Hepatocyte (in vitro differentiated cells): ENCODE measurements at places on chromosomes 12 and 14. TPM values are rescaled to one million over a fixed set of nuclear protein-coding genes. Genes with fewer than 3 reads are reported as not detected.
A peak's percentile ranks its signal among the peaks of the same experiment; 100 is the strongest.

DNA sequence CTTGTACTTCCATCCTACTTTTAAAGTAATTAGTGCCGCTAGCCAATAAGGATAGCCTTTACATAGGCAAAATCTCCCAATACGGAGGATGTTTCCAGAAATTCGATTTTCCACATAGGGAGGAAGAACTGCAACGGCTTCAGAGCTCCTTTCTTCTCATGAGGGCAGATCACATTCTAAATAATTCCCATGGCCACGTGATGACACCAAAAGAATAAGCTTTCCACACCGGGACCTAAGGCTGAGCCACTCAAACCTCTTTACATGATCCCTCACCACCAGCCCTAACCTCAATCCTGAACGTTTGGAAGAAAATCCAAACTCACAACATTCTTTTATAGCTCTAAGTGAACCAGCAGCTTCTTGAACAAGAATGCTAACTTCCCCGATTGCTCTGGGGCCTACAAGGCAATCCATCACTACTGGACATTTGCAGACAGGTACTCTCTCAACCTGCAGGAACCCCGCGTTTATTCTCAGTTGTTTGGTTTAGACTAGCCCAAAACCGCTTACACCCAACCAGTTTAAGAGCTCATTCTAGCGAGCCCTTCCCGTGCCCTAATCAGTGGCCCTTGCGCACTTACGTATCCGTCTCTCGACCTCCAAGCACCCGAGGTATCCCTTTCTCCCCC lies 884 bp downstream of the CAPRIN2 start:
- H3K27ac ChIP-seq: peak overlapping the region; percentile 76
- no peaks in the 10 kb centered on the region for H3K36me3 ChIP-seq
- peak overlapping the region; percentile 68 for H3K4me3 ChIP-seq
- H3K4me1 ChIP-seq: peaks cover 16% of the 10 kb centered on the region

KRT81 gene
- total RNA-seq: not detected in 2 replicates

SIX1 gene
- 6.3 and 6.5 TPM in 2 replicates for total RNA-seq

C12orf42 gene
- not detected in 2 replicates for total RNA-seq

MIP gene
- total RNA-seq: 0.08 TPM in 1 of 2 replicates, not detected in the other

TROAP gene
- 3.4 and 4.1 TPM in 2 replicates for total RNA-seq

GRCh38 chr14:96252323-96252998 lies 3.5 kb upstream of the BDKRB1 start:
- H3K27me3 ChIP-seq: no peaks in the 10 kb centered on the region
- H3K4me3 ChIP-seq: no peak overlapping the region
- DNase-seq: no peak
- H3K27ac ChIP-seq: peak overlapping the region; percentile 84
- H3K36me3 ChIP-seq: no peaks in the 10 kb centered on the region
- peaks cover 13% of the 10 kb centered on the region for H3K4me1 ChIP-seq

DNA sequence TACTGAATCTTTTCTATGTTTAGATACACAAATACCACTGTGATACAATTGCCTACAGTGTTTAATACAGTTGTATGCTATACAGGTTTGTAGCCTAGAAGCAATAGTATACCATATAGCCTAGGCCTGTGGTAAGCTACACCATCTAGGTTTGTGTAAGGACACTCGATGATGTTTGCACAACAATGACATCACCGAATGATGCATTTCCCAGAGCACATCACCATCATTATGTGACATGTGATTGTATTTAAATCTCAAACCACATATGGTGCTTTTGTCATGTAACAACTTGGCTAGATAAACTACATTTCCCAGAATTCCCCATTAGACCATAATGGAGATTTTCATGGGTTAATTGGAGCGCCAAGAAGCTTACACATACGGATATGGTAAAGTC lies 128.4 kb upstream of the CPNE8 start:
- no peak for DNase-seq
- no peaks in the 10 kb centered on the region for H3K36me3 ChIP-seq
- H3K27me3 ChIP-seq: no peaks in the 10 kb centered on the region
- H3K27ac ChIP-seq: no peak overlapping the region

ZDHHC22 gene
- total RNA-seq: 0.04 TPM in 1 of 2 replicates, not detected in the other

DNA sequence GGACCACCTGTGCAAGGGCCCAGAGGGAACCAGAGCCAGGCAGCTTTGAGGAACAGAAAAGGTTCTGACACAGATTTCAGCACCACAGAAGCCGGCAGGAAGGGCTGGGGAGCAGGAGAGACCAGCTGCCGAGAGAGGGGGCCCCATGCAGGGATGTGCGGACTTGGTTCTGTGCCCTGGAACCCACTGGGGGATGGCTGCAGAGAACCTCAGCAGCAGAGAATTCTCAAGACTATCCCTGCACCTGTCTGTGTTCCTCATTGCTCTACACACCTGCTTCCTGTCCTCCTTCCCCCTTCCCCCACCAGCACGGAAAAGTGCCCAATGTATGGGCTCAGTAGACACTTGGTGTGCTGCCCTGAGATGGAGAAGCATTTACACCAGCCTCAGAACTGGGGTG lies 3.2 kb downstream of the SERPINA9 start:
- DNase-seq: no peak
- H3K4me3 ChIP-seq: no peak overlapping the region
- no peak overlapping the region for H3K27ac ChIP-seq
- no peaks in the 10 kb centered on the region for H3K4me1 ChIP-seq

CAPZA3 gene
- total RNA-seq: not detected in 2 replicates

- no peaks in the 10 kb centered on the region for H3K27me3 ChIP-seq
- no peak for DNase-seq
- H3K36me3 ChIP-seq: no peaks in the 10 kb centered on the region
- peaks cover 40% of the 10 kb centered on the region for H3K4me1 ChIP-seq
- no peak overlapping the region for H3K27ac ChIP-seq
Observed at GRCh38 chr12:109737126-109737525, 23.5 kb downstream of the FAM222A start.

SLCO1B3 gene
- 1.5 and 1.9 TPM in 2 replicates for total RNA-seq

DNA sequence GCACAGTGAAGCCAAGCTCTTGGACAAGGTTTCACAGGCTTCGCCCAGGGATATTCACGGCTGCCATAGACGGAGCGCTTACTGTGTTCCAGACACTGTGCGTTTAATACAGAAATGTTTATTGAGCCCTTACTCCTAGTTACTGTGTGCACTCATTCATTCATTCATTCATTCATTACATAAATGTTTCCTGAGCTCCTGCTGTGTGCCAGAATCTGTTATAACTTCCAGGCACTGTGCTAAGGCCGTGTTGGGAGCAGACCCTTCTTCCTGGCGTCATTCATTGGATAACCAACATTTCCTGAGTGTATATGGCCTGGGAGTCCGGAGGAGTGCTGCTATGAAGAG lies 760 bp upstream of the MED13L start:
- peak overlapping the region; percentile 35 for H3K27ac ChIP-seq
- no peaks in the 10 kb centered on the region for H3K27me3 ChIP-seq
- H3K4me1 ChIP-seq: peaks cover 11% of the 10 kb centered on the region
- H3K4me3 ChIP-seq: no peak overlapping the region
- DNase-seq: no peak
- H3K36me3 ChIP-seq: no peaks in the 10 kb centered on the region

GRCh38 chr12:121626853-121627640 lies 717 bp downstream of the ORAI1 start:
- peaks cover 26% of the 10 kb centered on the region for H3K4me1 ChIP-seq
- H3K36me3 ChIP-seq: no peaks in the 10 kb centered on the region
- H3K4me3 ChIP-seq: peak overlapping the region; percentile 93
- DNase-seq: peak; percentile 78
- H3K27me3 ChIP-seq: no peaks in the 10 kb centered on the region

DNA sequence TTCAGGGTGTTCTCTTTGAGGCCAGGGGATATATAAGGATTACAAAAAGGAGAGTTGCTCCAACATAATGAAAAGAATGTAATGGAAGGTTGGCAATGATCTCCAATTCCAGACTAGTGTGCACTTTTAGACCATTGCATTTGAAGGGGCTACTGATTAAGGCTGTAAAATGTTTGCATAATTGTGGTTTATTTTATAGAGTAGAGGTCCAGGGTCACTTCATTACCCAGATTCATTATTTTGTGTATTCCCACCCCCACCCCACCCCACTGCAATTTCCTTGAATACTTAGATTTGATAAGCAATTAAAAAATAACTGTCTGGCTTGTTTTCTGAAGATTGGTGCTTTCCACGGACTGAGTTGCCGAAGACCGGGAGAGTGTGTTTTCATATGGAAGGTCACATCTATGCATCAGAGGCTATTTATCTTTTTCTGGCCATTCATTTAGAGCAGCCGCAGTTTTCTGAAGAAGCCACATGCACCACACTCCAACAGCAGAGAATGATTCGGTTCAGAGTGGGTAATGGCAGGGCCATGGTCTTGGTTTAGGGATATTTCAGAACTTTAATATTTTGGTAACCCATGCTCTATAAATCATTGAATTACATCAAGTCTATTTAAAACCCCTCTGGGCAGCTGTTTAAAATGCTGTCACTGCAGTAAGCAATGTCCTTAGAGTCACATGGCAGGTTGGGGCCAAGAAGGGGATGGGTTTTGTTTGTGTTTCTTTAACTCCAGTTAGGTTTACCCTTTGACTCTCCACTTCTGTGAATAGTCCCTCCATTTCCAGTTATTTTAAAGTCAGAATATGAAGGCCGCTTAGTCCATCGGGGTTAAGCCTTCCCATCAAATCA lies 94.6 kb downstream of the TMEM30B start:
- DNase-seq: no peak
- H3K36me3 ChIP-seq: no peaks in the 10 kb centered on the region
- H3K27ac ChIP-seq: no peak overlapping the region

GRCh38 chr12:43267818-43268217 lies 284.2 kb downstream of the ADAMTS20 start:
- H3K27ac ChIP-seq: no peak overlapping the region
- H3K4me3 ChIP-seq: no peak overlapping the region
- peaks cover 6% of the 10 kb centered on the region for H3K4me1 ChIP-seq
- no peaks in the 10 kb centered on the region for H3K27me3 ChIP-seq

GRCh38 chr14:89625244-89625713 lies 208.2 kb upstream of the FOXN3 start:
- DNase-seq: peak; percentile 55
- H3K36me3 ChIP-seq: no peaks in the 10 kb centered on the region

DNA sequence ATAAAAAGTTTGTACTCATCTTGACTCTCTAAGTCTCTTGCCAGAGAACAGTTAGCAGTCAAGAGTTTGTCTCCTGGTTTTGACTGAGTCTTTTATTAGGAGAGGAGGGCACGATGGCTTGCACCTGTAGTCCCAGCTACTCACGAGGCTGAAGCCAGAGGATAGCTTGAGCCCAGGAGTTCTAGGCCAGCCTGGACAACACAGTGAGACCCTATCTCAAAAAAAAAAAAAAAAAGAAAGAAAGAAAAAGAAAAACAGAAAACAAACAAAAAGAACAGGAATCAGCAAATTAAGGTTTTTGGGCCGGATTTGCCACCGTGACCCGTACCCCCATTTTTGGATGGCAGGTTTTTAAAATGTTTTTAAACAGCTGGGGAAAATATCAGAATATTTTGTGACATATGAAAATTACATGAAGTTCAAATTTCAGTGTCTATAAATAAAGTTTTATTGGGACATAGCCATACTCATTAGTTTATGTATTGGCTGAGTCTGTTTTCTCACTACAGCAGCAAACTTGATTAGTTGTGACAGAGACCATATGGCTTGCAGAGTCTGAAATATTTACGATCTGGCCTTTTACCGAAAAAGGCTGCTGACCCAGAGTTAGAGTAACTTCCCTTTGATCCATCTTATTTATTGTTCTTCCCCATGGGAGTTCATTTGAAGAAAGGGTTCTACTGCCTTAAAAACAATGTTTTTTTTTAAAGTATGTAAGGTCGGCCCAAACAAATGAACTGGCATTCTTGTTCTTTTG lies 31.2 kb downstream of the VEZT start:
- DNase-seq: no peak
- no peaks in the 10 kb centered on the region for H3K27me3 ChIP-seq
- H3K36me3 ChIP-seq: no peaks in the 10 kb centered on the region
- H3K27ac ChIP-seq: no peak overlapping the region
- H3K4me1 ChIP-seq: peaks cover 10% of the 10 kb centered on the region

CSRP2 gene
- total RNA-seq: 64.7 and 92.1 TPM in 2 replicates

RHOJ gene
- 3.2 and 9.6 TPM in 2 replicates for total RNA-seq

HELB gene
- 4.6 and 5.8 TPM in 2 replicates for total RNA-seq

CCDC38 gene
- total RNA-seq: 0.48 TPM in 1 of 2 replicates, not detected in the other

- H3K27ac ChIP-seq: peak overlapping the region; percentile 57
- peak; percentile 38 for DNase-seq
- H3K36me3 ChIP-seq: no peaks in the 10 kb centered on the region
- H3K4me3 ChIP-seq: peak overlapping the region; percentile 39
- peaks cover 26% of the 10 kb centered on the region for H3K4me1 ChIP-seq
Observed at GRCh38 chr12:123149501-123150274, 1.2 kb downstream of the PITPNM2 start.

DNA sequence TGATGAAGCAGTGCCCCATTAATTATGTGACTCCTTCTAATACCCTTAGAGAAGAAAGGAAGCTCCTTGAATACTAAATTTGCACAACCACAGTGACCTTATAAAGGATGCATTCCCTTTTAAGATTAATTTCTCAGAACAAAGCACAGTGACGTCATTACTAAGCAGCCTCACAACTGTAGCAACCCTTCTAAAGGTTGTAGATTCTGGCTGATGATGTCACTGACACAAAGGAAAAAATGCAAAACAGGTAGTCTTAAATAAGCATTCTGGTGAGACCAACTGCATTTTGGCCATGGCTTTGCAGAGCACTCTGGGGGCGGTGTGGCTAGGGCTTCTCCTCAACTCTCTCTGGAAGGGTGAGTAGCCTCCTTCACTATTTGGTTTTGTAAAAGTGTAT lies 38.4 kb upstream of the OR4E1 start:
- H3K27me3 ChIP-seq: no peaks in the 10 kb centered on the region
- no peak overlapping the region for H3K27ac ChIP-seq
- H3K4me1 ChIP-seq: no peaks in the 10 kb centered on the region
- H3K36me3 ChIP-seq: no peaks in the 10 kb centered on the region
- no peak overlapping the region for H3K4me3 ChIP-seq
- no peak for DNase-seq

- no peak for DNase-seq
- H3K4me3 ChIP-seq: peak overlapping the region; percentile 30
- H3K27ac ChIP-seq: peak overlapping the region; percentile 89
- no peaks in the 10 kb centered on the region for H3K36me3 ChIP-seq
- H3K4me1 ChIP-seq: no peaks in the 10 kb centered on the region
Observed at GRCh38 chr12:10614056-10614370, 604 bp upstream of the MAGOHB start.

DNA sequence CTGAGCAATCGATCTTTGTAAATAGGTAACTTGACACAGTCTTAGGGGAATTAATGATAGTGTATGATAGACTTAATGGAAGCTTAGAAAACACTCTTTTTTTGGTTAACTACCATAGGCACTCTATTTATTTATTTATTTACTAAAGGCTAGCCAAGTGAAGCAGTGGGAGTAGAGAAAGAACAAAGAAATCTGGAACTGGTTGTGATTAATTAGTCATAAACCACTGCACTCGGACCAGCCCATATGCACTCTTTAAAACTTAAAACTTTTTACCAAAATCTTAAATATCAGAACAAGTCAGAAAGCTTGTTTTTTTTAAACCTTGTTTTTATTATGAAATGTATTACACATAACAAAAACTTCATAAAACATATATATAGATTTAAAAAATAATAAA lies 49.5 kb upstream of the SRP54 start:
- no peaks in the 10 kb centered on the region for H3K36me3 ChIP-seq
- no peaks in the 10 kb centered on the region for H3K4me1 ChIP-seq
- DNase-seq: no peak
- no peaks in the 10 kb centered on the region for H3K27me3 ChIP-seq
- H3K4me3 ChIP-seq: no peak overlapping the region
